M059J (cell line): ENCODE measurements at places on chromosomes 4 and X.

- DNase-seq: no peak
Measured at GRCh38 chr4:24639714-24640113, 55.4 kb upstream of the DHX15 start.

- DNase-seq: peak; percentile 50
Measured at GRCh38 chr4:7938609-7939376, 868 bp downstream of the AFAP1 start.

DNA sequence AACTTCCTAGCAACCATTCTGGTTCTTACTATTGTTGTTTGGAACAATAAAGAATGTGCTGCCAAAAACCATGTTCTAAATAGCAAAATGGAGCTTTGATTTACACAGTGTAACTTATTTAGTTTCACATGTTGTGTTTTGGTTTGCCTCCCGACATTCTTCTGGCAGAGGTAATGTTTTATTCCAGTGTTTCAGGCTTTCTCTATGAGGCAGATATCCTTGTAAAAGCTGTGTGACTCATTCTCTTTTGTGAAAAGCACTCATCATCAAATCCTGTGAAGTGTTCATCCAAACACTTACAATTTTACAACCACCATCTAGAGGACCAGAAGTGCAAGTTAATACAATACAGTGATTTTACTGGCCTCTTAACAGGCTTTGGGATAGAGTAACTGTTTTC, 219.0 kb upstream of the GIMD1 start:
- DNase-seq: peak; percentile 89

DNA sequence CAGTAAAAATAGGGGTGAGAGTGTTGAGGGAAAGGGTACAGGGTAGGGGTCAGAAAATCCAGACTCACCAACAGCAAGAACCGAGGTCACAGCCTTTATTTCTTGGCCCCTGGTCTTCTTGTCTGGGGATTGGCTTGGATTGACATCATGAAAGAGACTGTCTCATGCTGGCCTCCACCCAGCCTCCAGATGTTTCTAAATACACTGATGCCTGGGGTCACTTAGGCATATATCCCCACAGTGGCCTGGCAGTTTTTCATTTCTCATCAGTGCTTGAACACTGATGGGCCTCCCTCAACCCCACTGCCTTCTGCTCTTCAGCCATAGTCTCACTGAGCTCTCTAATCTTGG, 173.9 kb downstream of the RTL9 start:
- no peak for DNase-seq

GRCh38 chr4:87076690-87077358, 142.0 kb downstream of the AFF1 start:
- DNase-seq: no peak

- DNase-seq: peak; percentile 28
Measured at GRCh38 chrX:119895843-119896326, at the start of gene AKAP14. TSS of gene AKAP14 (plus strand) at chrX:119895893. CDS start at chrX:119903224, 7,331 bp downstream.

GRCh38 chrX:118383120-118383519, 37.2 kb downstream of the WDR44 start:
- DNase-seq: peak; percentile 30

GRCh38 chr4:21569638-21570037, 378.9 kb downstream of the KCNIP4 start:
- DNase-seq: no peak

DNA sequence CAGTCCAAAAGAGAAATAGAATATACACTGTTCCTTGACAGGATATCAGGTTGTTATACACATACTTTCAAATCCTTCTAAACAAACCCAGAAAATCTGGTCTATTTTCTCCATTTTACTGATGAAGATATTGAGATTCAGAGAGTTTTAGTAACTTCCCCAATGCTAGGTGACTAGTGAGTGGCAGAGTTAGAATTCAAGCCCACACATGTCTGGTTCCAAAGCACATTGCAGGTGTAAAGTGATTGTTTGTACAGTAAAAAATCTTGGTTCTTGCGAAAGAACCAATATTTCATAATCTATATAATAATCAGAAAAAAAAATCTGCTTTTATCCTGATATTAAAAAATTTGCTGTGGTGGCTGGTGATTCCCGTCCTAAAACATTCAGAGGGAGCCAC, 39.5 kb upstream of the EMCN start:
- no peak for DNase-seq

- DNase-seq: no peak
Measured at GRCh38 chr4:107452717-107453630, 267.1 kb downstream of the PAPSS1 start.

GRCh38 chr4:8840816-8841455, 30.7 kb downstream of the HMX1 start:
- DNase-seq: no peak

GRCh38 chr4:38769857-38770256, 12.9 kb downstream of the TLR10 start:
- no peak for DNase-seq

DNA sequence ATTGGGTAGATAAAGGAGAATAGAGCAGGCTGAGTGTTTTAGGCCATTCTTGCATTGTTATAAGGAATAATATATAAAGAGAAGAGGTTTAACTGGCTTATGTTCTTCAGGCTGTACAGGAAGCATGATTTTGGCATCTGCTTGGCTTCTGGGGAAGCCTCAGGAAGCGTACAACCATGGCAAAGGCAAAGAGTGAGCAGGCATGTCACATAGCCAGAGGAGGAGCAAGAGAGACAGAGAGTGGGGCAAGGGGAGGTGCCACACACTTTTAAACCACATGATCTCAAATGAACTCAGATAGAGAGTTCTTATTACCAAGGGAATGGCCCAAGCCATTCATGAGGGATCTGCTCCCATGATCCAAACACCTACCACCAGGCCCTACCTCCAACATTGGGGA, 4.4 kb upstream of the METTL14 start:
- DNase-seq: no peak

GRCh38 chr4:151304755-151305154, 20.6 kb downstream of the SH3D19 start:
- peak; percentile 37 for DNase-seq

- DNase-seq: no peak
Measured at GRCh38 chr4:142314686-142315085, 531.4 kb downstream of the INPP4B start.

- DNase-seq: no peak
Measured at GRCh38 chrX:27968352-27968751, 12.9 kb downstream of the DCAF8L1 start.

DNA sequence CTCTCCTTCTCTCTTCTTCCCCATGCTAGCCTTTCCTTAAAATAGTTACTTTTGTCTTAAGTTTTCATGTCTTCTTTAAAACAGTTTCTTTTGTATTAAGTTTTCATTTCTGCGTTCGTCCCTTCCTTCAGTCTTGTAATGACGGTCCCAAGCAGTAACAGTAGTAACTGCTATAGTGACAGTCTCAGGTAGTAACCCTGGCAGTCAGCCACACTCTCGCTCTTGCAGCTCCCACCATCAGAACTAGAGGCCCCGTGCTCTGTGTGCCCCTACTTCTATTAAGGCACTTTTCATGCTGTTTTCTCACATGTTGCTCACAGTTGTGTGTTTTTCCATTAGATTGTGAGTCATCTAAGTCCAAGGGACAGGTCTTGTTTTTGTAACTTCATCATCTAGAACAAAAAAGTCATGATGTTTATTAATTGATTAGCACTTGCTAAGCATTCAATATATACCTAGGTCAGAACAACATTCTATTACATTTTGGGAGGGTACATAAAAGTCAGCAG, 49.3 kb downstream of the C4orf33 start:
- no peak for DNase-seq

DNA sequence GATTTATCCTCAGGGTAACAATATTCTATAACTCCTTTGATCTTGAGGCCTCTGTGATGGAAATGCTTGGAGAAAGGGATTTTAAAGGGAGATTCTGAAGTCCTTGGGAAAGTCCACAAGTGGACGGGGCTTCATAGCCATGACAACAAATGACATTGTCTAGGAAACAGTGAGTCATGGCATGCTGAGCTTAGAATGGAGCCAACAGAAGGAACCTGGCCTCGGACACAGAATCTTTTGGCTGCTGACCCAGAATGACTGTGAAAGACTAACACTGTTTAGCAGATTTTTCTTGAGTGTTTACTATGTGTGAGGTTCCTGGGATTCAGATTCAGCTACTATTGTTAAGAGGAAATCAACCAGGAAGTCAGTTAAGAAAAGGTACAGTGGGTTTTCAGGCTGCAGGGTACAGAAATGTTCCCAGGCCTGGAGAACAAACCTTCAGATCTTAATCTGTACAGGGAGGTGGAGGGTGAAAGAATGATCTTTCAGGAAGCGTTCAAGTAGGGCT, 18.1 kb upstream of the CXCL2 start:
- DNase-seq: peak; percentile 98

DNA sequence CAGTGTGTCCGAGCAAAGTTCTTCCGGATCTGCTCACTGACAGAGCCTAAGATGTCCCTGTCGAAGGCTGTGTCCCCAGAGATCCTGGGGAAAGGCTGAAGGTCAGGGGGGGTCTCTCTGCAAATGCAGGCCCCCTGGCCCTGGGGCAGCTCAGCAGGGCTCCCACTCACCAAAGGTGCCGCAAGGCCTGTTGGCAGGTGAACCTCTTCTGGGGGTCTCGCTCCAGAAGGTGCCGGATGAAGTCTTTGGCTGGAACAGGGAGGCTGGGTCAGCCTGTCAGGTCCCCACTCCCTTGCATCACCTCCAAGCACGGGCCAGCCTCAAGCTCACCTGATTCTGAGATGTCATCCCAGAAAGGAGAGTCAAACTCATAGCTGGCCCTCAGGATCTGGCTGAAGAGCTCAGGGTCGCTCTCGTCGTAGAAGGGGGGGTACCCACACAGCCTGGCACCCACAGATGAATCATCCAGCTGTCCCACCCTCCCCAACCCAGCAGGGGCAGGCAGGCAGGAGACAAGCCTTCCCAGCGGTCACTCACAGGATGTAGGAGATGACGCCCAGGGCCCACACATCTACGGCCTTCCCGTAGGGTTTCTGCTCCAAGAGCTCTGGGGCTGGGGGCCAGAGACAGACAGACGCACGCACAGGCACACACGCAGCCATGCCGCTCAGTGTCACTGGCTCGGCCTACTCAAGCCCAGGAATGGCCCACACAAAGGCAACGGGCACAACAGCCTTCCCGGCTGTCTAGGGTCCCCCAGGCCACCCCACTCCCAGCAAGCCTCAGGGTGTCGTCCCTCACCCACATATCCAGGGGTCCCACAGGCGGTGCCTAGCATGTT, 2.6 kb downstream of the PNCK start:
- no peak for DNase-seq

DNA sequence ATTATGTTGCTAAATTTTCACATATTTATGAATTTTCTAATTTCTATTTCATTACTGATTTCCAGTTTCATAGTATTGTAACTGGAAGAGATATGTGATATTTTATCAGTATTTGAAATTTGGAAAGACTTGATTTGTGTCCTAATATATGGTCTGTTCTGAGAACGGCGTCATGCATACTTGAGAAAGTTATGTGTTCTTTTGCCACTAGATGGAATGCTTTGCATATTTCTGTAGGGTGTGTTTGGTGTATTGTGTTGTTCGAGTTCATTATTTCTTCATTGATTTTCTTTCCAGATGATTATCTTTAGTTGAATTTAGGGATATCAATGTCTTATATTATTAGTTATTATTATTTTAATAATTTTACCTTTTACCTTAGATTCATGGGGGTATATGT, 110.6 kb upstream of the ITM2A start:
- no peak for DNase-seq

GRCh38 chrX:154436374-154436982, 476 bp upstream of the GDI1 start:
- no peak for DNase-seq

- DNase-seq: no peak
Measured at GRCh38 chr4:5870701-5871100, 22.2 kb downstream of the CRMP1 start.

- DNase-seq: peak; percentile 72
Measured at GRCh38 chrX:149511081-149511480, 6.0 kb upstream of the IDS start.

- DNase-seq: peak; percentile 53
Measured at GRCh38 chr4:55080174-55080865, 45.1 kb downstream of the KDR start.

GRCh38 chrX:71910643-71910985, at the start of gene NHSL2:
TSS of gene NHSL2 (plus strand) at chrX:71910845.
- DNase-seq: no peak

DNA sequence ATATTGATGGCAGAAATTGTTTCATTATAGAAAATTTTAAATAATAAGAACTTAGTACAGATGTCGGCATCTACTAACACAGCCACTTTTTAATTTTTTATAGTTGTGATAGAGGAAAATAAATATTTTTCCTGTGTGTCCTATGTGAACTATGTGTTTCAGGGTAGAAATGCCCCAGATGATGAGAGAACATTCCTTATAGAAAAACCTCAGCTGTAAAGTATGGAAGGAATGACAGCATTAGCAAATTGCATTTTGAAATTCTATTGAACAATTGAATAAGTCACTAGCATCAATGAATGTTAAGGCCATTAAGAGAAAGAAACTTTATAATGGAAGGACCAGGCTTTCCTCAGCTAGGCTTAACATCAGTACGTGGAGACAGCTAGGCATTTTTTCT, 149.2 kb downstream of the CFAP299 start:
- no peak for DNase-seq

DNA sequence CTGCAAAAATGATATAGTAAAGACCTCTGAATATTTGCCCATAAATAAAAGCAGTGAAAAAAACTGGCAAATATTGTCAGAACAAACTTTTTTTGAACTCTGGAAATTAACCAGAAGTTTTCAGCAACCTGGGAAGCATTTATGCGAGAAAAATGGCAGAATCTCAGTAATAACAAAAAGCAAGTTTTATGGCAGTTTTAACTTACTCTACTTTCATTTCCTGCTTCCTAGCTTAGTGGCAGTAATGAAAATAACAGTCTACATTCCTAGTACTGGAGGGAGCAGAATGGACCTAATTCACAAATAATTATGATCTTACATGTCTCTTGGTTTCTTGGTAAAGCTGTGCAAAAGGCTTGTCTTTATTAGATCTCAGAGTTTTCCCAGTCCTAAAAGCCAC, 460.1 kb downstream of the NAF1 start:
- no peak for DNase-seq
